Kidney tubule cell (primary cell): ENCODE measurements at places on chromosomes 5 and 9.

GRCh38 chr9:135732569-135733257 lies 30.7 kb downstream of the KCNT1 start:
- no peak for DNase-seq

DNA sequence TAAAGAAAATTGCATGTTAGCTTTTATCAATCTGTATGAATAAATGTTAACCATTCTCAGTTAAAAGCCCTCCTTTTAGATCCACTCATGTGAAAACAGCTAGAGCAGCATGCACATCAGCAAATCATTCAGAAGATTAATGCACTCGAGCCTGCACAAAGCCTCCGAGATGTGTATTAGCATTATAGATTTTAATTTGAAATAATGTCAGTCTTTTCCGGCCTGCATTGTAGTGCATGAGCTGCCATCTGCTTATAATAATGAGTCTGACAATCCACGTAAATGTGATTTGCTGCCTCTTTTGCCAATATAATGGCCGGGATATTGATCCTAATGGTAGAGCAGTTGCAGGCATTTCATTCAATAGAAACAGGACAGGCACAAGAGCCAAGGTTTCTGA lies 585.1 kb downstream of the IRX1 start:
- DNase-seq, result no peak

- DNase-seq, result no peak
Measured at GRCh38 chr9:129832982-129833381, 2.1 kb downstream of the C9orf78 start.

DNA sequence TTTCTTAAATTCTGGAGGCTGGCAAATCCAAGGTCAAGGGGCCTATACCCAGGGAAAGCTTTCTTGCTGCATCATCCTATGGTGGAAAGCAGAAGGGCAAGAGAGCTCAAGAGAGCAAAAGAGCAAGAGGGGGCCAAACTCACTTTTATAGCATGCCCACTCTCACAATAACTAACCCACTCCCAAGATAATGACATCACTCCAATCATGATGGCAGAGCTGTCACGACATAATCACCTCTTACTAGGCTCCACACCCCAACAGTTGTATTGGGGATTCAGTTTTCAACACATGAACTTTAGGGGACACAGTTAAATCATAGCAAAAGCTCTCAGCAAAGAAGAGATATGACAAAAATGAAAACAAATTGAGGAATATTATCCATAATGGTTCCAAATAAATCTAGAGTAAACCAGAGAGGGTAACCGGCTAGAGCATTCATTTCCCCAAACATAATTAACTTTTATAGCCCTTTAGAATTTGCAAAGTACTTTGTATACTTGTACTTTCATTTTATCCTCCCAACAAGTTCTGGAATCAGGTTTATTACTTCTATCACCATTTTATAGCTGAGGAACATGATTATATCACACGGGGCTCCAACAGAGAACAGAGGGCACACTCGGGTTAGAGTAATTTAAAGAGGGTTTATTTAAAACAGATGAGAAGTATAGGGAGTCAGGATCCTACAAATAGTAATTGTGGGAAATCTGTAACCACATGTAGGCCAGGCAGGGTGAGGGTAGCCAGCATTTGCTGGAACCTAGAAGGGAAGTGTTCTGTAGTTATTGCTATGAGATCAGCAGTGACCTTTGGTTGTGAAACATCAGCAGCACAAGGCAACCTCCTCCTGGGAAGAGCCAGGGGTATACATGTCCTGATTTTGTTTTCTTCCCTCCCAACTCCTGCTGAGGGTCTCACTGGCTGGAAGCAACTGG lies 7.2 kb upstream of the TARS1 start:
- no peak for DNase-seq

DNA sequence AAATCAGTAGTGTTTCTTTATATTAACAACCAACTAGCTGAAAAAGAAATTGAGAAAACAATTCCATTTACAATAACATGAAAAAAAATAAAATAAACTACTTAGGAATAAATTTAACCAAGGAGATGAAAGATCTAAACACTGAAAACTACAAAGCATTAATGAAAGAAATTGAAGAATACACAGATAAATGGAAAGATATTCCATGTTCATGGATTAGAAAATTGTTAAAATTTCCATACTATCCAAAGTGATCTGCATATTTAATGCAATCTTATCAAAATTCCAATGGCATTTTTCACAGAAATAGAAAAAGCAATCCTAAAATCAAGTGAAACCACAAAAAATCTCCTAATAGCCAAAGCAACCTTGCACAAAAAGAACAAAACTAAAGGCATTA lies 320.2 kb upstream of the GRAMD2B start:
- DNase-seq, result no peak

- no peak for DNase-seq
Measured at GRCh38 chr5:142719836-142720370, 34.0 kb upstream of the FGF1 start.

- DNase-seq, result no peak
Measured at GRCh38 chr9:134381671-134382516, 55.6 kb downstream of the RXRA start.

DNA sequence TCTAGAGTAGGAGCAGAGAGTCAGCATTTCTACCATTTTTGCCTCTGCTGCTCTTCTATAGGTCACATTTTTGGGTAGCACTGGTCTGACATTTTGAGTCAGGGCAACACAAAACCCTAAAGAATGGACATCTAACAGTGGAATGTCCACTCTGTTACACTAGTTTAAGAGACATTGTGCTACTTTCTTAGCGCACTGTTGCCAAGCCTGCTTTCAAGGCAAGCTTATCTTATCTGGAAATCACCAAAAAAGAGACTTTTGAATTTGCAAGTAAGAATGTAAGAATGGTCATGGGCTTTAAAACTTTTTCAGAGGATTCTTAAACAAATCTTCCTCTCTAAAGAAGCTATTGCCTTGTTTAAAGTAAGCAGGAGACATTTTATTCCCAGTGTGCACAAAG lies 73.0 kb upstream of the STARD4 start:
- no peak for DNase-seq

GRCh38 chr9:124197177-124198095 lies 60.3 kb upstream of the NEK6 start:
- DNase-seq, result no peak

- no peak for DNase-seq
Measured at GRCh38 chr5:95989283-95990048, 27.8 kb upstream of the ELL2 start.

DNA sequence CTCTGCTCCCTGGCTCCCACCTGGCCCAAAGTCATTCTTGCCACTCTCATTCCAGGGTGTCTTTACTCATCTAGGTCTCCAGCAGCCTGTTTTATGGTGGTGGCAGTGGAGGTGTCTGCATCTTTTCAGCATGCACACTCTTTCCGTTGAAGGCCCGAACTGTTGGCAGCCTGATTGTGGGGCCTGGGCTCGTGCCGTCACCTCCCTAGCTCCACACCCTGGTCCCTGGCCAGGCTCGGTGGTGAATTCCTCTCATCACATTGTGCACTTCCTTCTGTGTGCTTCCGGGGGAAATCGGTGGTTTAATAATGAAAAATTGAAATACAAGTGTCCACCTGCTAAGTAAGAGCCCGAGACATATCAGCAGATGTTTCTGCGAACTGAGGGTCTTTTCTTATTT lies 214.3 kb downstream of the TRIO start:
- no peak for DNase-seq

- DNase-seq, result no peak
Measured at GRCh38 chr5:127089191-127089590, 15.9 kb upstream of the C5orf63 start.

DNA sequence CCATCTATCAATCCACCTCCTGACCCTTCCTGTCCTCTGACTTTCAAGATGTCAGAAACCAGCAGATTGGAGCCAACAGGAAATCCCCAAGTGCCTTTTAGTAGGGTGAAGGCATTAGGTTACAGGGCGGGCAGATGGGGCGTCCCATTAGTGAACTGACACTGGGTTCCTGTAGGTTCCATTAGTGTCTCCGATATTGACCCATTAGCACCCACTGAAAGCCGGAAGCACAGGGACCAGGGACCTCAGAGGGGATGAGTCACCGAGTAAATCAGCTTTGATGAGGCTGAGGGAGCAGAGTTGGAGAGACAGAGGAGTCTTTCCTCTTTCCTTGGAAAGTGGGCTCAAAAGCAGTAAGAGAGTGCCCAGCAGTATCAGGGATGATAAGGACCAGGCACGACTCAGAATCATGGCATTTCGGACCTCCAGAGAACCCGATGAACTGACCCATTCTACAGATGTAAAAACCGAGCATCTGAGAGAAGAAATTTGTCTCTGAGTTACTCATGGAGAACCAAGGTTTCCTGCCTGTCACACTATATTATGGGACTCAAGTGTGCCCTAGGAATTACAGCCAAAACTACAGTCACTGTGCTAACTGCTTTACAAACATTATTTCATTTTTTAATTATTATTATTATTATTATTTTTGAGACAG lies 47.2 kb upstream of the FABP6 start:
- peak; percentile 41 for DNase-seq

- DNase-seq, result no peak
Measured at GRCh38 chr9:14107977-14108376, 206.0 kb downstream of the NFIB start.

DNA sequence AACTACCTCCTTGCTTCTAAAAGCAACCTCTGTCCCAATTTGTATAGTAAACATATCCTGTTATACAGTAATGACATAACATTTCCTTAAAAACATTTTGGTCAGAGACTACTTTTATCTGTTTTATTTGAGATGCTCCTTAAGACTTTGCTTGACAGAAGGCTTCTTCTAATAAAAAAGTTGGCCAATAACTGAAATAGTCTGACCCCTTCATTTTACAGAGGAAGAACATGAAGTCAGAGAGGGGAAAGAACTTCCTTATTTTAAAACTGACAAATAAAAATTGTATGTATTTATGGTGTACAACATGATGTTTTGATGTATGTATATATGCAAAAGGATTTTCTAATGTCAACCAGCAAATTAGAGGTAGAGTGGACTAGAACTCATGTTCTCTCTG lies 35.8 kb upstream of the SPARC start:
- no peak for DNase-seq

GRCh38 chr5:143217065-143217803 lies 186.3 kb downstream of the NR3C1 start:
- DNase-seq, result peak; percentile 77

GRCh38 chr5:180591311-180591887 lies at the start of gene SCGB3A1:
TSS of gene SCGB3A1 (minus strand) at chr5:180591499. CDS start at chr5:180591462, 37 bp downstream.
- DNase-seq, result no peak

GRCh38 chr5:171595801-171596231 lies 176.4 kb downstream of the FGF18 start:
- peak; percentile 38 for DNase-seq

- peak; percentile 90 for DNase-seq
Measured at GRCh38 chr5:160230686-160231527, 1.6 kb downstream of the FABP6 start.

- peak; percentile 57 for DNase-seq
Measured at GRCh38 chr9:131738293-131739132, 1.4 kb downstream of the RAPGEF1 start.

DNA sequence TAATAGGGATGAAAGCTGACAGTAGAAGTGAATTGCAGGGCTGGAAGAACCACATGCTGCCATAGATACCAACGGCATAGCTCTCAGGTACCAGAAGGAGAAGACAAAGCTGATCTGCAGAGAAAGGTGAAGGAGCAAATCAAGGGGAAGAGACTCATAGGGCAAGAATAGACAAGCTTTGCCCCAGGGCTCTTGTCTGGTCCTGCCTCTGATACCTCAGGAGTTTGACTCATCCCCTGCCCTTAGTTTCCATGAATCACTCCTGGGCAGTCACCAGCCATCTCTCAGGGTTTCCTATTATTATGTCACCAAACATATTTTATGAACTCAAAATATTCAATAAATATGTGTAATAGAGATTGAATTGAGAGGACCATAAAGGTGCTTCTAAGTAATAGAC lies 800.9 kb downstream of the DNAH5 start:
- DNase-seq, result peak; percentile 40

- DNase-seq, result peak; percentile 69
Measured at GRCh38 chr5:153463806-153464205, 26.7 kb upstream of the GRIA1 start.

DNA sequence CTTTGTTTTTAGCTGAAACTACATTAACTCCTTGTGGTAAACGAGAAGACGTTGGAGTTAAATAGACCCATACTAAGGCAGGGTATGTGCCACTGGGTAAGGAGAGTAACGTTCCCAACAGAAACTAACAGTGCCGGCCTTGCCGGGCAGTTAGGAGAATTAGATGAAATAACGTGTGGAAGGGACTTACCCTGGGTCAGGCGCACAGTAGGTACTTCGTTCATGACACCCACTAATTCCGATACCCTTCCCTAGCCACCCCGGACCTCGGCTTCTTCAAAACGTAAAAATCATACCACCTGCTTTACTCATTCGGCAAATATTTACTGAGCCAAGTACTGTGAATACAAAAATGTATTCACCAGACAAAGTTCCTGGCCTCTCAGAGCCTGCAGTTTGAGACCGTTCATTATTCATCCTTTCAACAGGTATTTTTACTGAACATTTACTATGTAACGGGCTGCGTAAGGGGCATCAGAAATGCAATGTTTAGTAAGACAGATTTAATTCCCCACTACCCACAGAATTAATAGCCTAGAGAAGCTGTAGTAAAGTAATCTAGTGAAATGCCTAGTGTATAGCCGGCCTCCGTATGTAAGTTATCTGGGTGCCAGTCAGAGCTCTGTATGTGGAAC lies 3.2 kb upstream of the SMIM23 start:
- DNase-seq, result no peak

DNA sequence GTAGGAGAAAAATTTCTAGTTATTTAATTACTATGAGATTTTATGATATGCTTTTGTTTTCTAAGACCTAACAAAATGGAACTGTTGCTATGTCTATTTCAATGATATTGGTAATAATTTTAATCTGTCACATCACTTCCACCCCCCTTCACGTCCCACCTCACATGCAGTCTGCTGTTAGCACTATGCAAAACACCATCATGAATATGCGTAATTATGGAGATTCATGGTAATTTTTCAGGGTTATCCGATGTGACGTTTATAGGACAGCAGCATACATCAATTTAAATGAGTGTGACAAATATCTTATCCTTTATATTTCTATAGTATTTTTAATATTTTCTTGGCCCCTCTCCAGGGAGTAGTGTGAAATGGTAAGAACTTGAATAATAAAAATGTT lies 283.8 kb upstream of the TMEM161B start:
- DNase-seq, result no peak

DNA sequence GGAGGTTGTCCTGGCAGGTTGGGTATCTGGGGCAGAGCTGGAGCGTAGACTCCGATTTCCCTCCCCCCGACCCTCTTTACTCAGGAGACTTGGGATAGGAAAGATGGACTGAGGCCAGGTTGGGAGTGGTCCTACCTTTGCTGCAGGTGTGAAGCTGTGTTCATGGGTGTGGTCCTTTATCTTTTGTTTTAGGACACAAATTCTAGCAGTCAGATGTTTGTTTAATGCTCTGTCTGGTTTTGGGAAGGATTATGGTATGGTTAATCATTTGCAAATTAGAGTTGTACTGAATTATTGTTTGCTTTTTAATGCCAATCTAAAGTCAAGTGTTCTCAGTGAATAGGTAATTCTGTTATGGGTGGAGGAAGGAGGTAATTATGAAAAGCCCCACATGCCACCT lies 14.1 kb upstream of the FAM120AOS start:
- no peak for DNase-seq

DNA sequence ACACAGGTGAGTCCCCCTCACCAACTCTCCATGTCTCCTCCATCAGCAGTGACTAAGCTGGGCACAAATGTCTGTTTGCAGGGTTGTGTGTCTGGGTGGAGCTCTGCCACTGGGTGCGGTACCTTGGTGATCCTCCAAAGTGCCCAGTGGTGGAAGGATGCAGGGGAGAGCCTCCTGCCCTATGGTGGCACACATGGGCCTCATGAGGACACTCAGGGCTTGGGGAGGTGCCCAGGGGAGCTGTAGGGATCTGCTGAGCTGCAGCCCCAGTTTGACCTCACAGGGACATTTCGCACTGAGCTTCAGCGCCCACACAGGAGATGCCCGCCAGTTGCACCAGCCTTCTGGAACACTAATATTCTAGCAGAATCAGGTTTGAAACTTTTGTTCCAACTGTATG lies 29.5 kb downstream of the S1PR3 start:
- no peak for DNase-seq
